ENCODE measurements at places on chromosomes 1 and 21.

DNA sequence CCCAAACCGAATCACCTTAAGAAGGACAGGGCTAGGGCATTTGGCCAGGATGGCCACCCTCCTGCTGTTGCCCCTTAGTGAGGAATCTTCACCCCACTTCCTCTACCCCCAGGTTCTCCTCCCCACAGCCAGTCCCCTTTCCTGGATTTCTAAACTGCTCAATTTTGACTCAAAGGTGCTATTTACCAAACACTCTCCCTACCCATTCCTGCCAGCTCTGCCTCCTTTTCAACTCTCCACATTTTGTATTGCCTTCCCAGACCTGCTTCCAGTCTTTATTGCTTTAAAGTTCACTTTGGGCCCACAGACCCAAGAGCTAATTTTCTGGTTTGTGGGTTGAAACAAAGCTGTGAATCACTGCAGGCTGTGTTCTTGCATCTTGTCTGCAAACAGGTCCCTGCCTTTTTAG, 3.6 kb downstream of the BTG2 start:
- DNase-seq = no peak

DNA sequence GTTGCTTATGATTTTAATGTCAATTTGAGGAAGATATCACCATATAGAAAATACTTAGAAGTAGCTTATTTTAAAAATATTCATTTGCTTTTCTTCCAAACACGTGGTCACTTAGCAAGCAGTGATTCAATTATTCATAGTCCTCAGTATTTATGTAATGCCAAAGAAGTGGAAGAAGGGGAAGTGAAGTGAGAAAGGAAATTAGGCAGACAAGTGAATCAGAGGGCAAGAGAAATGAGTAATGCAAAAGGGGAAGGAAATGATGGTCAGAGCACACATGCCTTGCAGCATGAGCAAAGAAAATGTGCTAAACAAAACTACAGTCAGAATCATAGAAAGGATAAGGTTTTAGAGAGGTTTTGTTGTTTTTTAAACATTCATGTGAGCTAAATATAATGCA, 31.8 kb downstream of the SDCCAG8 start:
- DNase-seq = no peak

GRCh38 chr1:25810341-25811299, 9.1 kb upstream of the MTFR1L start:
- DNase-seq = no peak

DNA sequence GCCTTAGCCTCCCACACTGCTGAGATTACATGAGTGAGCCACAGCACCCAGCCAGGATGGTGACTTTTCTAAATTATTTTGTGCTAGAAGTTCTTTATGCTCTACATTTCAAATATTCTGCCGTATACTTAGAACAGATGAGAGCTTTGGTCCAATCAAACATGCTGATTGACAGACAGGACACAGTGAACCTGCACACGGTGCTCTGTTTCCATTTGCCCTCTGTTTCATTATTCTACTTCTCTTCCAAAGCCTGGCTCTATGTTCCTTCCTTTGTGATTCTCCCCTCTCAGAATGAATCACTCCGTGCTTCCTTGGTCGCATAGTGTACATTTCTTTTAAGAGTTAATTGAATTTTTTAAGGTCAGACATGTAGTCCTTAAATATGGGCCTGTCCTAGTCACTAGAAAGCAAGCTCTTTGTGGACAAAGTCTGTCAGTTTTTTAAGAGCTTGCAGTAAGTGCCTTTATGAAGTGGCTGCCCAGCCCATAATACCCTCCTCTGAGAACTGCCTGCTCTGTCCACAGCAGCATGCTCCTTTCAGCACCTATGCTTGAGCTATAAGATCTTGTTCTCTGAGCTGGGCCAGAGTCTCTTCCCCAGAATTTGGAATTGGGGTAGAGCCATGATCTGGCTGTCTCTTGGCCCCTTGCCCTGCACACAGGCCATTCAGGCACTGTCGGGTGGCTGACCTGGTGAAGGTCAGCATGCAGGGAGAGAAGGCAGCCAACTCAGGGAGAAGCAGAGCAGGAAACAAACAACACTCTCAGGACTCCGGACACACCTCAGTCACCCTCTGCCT, 66.8 kb upstream of the SLC44A3 start:
- DNase-seq = no peak

DNA sequence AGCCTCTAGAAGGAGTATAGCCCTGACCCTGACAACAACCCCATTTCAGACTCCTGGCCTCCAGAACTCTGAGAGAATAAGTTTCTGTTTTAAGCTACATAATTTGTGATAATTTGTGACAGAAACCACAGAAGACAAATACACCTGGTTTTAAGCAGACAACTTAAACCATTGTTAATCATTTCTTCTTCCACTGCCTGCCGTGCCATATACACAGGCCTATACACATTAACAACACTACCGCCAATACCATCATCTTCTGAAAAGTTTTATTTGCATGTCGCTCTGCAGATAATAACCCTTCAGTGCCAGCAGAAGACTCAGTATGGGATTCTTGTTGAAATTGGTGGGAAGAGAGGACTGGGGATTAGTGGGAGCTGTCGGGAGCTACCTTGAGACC, 39.9 kb upstream of the KRTAP19-8 start:
- DNase-seq = no peak

- no peak for DNase-seq
Observed at GRCh38 chr1:223738465-223739365, 26.4 kb downstream of the CAPN2 start.

- DNase-seq = no peak
Observed at GRCh38 chr1:101291562-101292380, 55.0 kb downstream of the S1PR1 start.
